ENCODE measurements at places on chromosomes 6 and 20.

GRCh38 chr20:23365390-23366165 is 3.6 kb downstream of the GZF1 start:
- no peak for DNase-seq

GRCh38 chr6:123803504-123804013 is at the start of gene NKAIN2:
Gene NKAIN2 (plus strand): TSS chr6:123803865.
- no peak for DNase-seq

- DNase-seq: no peak
Observed at GRCh38 chr20:45038745-45039474, 62.0 kb downstream of the KCNS1 start.

DNA sequence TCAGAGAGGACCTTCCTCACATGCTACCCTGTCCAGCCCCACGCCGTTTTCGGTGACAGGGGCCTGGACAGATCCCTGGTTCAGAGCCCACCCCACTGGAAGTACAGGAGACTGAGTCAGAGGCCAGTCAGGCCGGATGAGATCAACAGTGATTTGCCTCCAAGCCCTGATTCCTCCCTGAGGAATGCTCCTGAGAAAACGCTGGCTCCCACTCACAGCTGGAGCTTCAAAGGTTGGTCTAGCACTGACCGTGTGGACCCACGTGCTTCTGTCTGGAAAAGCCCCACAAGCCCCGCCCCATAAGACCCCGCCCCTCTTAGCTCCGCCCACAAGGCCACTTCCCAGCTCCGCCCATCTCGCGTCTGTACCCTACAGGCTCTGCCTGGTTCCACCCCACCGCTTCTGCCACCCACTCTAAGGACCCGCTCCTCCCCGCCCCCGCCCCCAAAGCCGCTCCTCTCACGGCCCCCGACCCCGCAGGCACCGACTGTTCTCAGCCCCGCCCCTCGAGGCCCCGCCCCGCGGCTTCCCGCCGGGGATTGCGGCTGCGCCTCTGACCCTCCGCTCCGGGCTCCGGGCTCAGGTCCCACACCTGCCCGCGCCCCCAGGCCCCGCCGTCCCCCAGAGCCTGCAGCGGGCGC is 64.9 kb upstream of the BHLHE23 start:
- DNase-seq: no peak

DNA sequence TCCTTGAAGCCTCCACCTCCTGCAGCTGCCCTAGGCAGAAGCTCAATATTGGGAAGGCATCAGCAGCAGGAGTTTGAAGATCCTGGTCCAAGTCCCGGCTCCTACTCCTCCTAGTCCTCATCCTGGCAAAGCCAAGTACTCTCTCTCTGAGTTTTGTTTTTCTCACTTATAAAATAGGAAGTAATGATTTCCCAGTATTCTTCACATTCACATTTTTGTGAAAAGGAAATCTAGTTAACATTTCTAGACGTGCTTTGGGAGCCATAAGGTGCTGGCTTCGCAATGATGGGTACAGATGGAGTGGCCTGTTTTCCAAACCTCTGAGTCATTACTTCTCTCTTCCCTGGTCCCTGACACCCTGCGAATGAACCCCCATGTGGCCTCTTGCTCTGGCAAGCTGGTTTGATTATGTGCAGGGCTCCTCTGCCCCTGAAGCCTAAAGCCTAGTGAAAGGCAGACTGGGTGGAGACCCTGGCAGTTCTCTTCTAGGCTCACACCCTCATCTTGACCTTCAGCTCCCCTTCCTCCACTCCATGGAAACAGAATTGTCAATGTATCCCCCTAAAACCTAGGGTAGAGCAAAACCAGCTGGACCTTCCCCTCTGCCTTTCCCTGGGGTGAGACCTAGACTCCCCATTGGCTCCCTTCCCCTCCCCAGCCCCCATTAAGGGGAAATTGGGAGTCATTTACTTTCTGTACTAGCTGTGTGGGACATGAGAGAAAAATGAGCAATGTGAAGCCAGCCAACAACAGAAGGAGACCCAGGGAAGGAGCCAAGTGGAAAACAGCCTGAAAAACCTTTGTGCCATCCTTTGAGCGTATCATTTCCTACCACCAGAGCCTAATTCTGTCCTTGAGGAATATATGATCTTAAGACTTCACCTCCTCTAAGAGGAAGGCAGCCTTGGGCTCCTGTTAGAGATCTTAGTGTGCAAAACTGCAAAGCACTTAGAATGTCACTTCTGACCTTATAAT is 158.4 kb downstream of the UST start:
- no peak for DNase-seq

DNA sequence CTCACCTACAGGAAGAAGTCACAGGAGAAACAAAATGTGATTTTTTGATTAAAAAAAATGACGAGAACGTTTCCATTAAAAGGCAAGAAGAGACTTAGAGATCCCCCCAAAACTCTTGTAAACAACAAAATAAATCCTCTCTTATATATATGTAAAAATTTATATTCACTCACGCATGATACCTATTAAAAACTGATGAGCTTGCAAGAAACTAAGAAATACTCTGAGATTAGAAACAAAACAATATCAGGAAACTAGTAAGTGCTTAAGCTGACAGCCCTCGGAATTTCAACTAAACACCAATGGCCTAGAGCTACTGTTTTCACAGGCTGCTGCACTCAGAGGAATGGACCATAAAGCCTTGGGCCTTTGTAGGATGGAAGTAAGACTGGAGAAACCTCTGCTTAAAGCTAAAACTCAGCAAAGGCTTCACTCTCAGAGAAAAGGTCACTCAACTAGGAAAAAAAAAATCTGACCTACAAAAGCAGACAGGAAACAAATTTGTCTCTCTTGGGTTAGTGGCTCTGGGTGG is 63.0 kb downstream of the MAP3K7 start:
- no peak for DNase-seq

- no peak for DNase-seq
Observed at GRCh38 chr20:50546729-50547314, 36.6 kb downstream of the PTPN1 start.
